ENCODE measurements at places on chromosomes 4 and X.

- no peak for DNase-seq
Observed at GRCh38 chrX:112643721-112644120, 36.0 kb downstream of the LHFPL1 start.

DNA sequence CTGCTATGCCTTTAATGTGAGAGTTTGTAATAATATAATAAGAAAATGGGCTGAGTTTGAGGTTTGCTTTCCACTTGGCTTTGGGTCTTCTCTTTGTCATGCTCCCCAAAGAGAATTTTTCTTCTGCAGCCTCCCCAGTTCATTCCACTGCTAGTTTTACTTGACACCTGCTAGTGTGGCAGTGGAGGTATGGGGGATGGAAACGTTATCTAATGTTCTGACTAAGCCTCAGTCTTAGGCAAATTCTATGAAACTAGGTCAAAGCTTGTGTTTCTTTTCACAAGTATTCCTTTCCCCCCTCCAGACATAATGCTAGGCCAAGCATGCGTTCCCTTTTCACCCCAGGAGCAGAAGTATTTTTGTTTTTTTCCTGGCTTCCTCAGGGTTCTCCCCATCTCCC, 67.5 kb downstream of the PPP1R2C start:
- DNase-seq = no peak

DNA sequence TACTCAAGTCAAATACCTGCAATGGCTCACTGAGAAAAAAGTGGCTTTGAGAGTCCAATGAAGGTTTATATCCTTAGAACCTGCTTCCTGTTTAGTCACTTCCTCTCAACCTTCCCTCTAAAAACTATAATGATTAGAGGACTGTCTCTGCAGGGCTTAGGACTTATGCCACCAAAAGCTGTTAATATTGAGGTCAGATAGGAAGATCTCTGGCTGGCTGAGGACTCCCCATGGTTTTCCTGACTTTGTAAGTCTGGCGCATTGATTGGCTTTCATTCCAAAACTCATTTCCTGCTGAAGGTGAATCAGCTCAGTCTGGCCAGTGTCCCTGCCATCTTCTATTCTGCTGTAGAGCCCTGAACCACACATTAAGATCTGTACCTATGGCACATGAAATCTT, 140.9 kb upstream of the ANK2 start:
- DNase-seq = no peak

DNA sequence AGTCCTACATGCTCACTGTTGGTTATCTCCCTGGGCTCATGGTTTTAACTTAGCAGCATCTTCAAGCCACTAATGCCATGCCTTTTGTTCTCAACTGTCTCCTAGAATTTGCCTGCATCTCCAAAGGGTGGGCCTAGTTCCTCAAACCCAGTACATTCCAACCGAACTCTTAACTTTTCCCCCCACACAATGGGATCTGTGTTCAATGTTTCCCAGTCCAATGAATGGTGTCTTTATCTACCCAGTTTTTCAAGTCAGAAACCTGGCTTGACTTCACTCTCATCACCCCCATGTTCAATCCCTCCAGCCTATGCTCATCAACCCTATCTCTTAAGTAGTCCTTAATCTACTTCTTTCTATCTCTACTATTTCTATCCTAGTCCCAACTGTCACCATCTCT, 12.9 kb downstream of the CD40LG start:
- DNase-seq = no peak

GRCh38 chr4:25096251-25096980, 63.8 kb downstream of the SEPSECS start:
- no peak for DNase-seq

GRCh38 chr4:174398728-174399127, 115.0 kb downstream of the CEP44 start:
- DNase-seq = no peak
